Chondrocyte (in vitro differentiated cells): ENCODE measurements at places on chromosomes 13 and 19. TPM values are rescaled to one million over a fixed set of nuclear protein-coding genes. Genes with fewer than 3 reads are reported as not detected.
A peak's percentile ranks its signal among the peaks of the same experiment; 100 is the strongest.

The CGB2 gene
- 0.56 TPM in 1 of 3 replicates, not detected in the others for total RNA-seq

The FCER2 gene
- not detected in 3 replicates for total RNA-seq

The ZNF177 gene
- 3.7 to 8.5 TPM (median 4.4 TPM) in 3 replicates for total RNA-seq

The EXOC3L2 gene
- 0.37 to 1.3 TPM (median 0.51 TPM) in 3 replicates for total RNA-seq

DNA sequence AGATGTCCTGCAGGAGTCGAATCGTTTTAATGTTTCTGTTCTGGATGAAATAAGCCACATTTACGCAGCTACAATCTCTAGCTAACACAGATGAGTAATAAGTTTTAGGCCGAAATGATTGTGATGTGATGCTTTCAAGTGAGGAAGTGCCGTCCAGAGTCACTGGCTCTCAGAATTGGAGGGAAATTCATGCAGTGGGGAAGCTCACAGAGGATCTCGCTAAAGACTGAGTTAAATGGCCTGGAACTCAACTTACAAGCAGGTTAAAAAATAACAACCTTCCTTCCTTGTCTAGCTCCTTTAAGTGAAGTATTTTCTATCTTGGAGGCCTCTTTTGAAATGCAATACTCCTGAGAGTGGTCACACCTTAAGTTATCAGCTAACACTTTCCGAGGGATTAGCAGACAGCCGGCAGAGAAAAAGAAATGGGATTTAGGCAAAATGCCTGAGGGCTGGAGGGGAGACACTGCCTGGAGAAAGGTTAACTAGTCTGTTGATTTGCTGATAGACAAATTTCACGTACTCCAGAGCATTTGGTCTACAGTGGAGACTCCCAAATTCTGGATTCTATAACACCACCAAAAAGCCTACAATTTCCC is 74.2 kb downstream of the IRS2 start:
- H3K27ac ChIP-seq: no peak overlapping the region
- H3K4me3 ChIP-seq: no peak overlapping the region
- DNase-seq: no peak

DNA sequence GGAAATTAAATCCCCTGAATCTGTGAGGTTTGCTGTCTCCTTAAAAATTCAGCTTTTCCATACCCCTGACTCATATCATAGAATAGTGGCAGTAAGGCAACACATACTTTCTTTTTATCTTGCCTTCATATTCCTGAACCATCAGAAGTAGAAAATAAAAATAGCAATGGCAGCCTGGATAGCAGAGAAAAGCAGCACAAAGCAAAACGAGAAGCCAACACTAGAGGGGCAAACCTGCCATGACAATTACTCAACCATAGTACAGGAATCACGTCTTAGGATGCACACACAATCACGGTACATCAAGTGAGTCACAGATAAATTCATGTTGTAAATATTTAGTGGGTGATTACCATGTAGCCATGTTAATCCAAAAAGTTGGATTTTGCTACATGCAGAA is 343.0 kb downstream of the ITGBL1 start:
- no peak for DNase-seq
- H3K36me3 ChIP-seq: peaks cover 5% of the 10 kb centered on the region
- no peak overlapping the region for H3K4me3 ChIP-seq
- H3K4me1 ChIP-seq: no peaks in the 10 kb centered on the region
- no peak overlapping the region for H3K27ac ChIP-seq
- peaks cover 28% of the 10 kb centered on the region for H3K27me3 ChIP-seq

DNA sequence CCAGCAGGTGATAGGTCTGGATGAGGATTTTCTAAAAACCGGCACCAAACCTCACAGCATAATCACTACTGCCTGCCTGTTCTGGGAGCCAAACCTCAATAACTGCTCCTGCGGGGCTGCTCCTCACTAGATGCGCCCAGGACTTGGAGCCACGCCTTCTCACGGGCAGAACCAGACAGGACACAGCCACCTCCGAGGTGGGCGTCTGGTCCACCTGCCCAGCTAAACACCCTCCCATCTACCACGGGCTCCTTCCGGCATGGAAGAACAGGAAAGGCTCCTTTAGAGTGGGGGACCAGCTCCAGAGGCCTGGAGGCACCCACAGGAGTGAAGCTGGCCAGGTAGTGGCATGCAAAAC is 73.5 kb downstream of the PEPD start:
- no peaks in the 10 kb centered on the region for H3K4me1 ChIP-seq
- no peak overlapping the region for H3K4me3 ChIP-seq
- peak; percentile 66 for DNase-seq
- no peaks in the 10 kb centered on the region for H3K27me3 ChIP-seq
- H3K36me3 ChIP-seq: peaks cover 1% of the 10 kb centered on the region
- H3K27ac ChIP-seq: no peak overlapping the region

DNA sequence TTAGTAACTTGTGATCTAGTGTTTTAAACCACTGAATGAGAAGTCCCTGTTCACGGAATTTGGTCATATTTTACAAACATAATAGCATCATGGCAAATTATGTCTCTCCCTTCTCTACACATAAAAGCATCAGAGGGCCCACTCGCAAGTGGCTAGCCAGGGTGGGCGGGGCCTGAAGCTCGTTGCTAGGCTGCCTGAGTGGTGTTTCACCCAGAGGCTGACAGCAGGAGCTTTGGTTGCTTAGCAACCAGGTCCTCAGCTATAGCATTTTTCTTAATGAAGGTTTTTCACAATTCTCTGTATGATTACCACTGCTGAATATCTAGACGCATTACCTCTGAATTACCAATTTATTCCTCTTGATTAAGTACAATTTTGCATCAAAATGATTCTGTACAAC is 126.5 kb downstream of the NALCN start:
- no peak for DNase-seq
- H3K4me3 ChIP-seq: no peak overlapping the region
- H3K4me1 ChIP-seq: peaks cover 37% of the 10 kb centered on the region

- DNase-seq: no peak
- peaks cover 2% of the 10 kb centered on the region for H3K27me3 ChIP-seq
- H3K27ac ChIP-seq: no peak overlapping the region
- peaks cover 5% of the 10 kb centered on the region for H3K4me1 ChIP-seq
- H3K36me3 ChIP-seq: no peaks in the 10 kb centered on the region
These were observed 104.8 kb upstream of the MIR17HG start for GRCh38 chr13:91242652-91243051.

- no peak for DNase-seq
- H3K4me1 ChIP-seq: peaks cover 56% of the 10 kb centered on the region
- peaks cover 9% of the 10 kb centered on the region for H3K36me3 ChIP-seq
- H3K27me3 ChIP-seq: no peaks in the 10 kb centered on the region
- H3K4me3 ChIP-seq: no peak overlapping the region
These were observed 135.5 kb upstream of the RNF113B start for GRCh38 chr13:98312606-98313005.

DNA sequence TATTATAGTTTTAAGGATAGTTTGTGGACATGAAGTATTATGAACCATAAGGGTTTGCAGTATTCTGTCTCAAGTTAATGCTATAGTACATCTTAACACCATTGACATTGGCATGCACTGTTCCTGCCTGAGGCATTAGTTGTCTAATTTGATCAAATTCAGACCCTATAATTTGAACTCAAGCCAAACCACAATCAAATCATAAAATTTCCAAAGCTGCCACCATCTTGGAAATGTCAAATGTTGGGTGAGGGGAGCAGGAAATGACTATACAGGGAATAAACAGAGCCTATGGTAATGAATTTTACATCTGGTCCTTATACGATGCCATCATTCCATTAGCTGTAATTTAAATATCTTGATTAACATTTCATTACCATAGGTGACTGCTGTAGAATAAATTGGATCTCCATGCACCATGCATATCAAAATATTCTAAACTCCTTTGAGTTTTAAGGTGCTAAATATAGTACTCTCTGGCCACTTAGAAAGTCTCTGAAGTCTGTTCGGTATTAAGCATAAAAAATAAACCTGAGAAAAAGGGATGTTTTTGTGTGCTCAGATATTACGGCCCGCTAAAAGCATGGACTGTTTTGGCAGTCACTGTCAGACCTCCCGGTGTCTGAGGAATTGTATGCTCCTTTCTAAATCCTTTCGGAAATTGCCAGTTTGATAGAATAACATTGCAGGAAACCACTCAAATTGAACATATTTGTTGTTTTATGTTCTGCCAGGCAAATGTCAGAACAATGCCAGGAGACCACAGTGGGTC is 257.7 kb downstream of the SPRY2 start:
- peak overlapping the region; percentile 39 for H3K4me3 ChIP-seq
- peaks cover 35% of the 10 kb centered on the region for H3K4me1 ChIP-seq
- no peaks in the 10 kb centered on the region for H3K36me3 ChIP-seq
- no peaks in the 10 kb centered on the region for H3K27me3 ChIP-seq

GRCh38 chr13:20989656-20990321 is 71.6 kb downstream of the LATS2 start:
- peaks cover 42% of the 10 kb centered on the region for H3K36me3 ChIP-seq
- H3K4me3 ChIP-seq: no peak overlapping the region
- H3K27ac ChIP-seq: peak overlapping the region; percentile 36
- DNase-seq: peak; percentile 25

DNA sequence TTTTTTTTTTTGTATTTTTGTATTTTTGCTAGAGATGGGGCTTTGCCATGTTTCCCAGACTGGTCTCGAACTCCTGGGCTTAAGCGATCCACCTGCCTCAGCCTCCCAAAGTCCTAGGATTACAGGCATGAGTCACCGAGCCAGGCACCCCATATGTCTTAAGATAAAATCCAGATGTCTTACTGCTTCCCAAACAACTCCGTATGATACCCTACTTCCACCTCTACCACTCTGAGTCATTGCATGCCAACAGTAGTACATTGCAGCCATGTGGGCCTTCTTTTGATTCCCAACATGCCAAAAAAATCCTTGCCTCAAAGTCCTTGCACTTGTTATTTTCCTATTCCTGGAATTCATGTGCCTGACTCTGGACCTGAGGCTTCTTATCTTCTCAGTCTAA is 799.2 kb downstream of the GPC5 start:
- no peaks in the 10 kb centered on the region for H3K27me3 ChIP-seq
- H3K36me3 ChIP-seq: no peaks in the 10 kb centered on the region
- peaks cover 11% of the 10 kb centered on the region for H3K4me1 ChIP-seq

DNA sequence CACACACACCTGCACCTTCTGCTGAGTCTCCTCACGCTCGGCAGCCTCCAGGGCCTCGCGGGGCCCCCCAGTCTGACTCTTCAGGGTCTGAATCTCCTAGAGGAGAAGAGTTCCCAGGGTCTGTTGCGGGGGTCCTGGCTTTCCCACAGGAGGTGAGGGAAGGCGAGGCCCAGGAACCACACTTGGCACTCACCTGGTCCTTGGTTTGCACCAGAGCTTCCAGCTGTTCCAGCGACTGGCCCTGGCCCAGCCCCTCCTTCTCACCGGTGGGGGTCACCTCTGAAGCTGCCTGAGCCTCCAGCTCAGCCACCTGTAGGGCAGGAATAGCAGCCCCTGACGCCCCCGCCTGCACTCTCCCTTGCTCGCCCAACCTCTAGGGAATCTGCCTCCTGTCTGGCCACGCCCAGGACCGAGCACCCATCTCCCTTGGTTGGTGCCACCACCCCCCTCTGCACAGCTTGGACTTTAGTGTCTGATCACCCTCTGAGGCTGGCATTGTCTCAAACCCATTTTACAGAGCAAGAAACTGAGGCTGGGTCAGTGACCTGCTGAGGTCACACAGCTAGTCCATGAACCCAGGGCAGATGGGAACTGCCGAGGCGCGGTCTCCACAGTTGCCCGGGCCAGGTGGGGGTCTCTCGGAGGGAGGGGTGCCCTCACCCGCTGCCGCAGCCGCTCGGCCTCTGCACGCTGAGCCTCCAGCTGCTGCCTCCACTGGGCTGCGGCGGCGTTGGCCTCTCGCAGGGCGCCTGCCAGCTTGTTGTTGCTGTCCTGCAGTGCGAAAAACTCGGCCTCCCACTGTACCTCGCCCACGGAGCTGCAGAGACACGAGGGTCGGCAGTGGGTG is 9.5 kb downstream of the HOMER3 start:
- H3K27ac ChIP-seq: no peak overlapping the region
- no peaks in the 10 kb centered on the region for H3K27me3 ChIP-seq
- H3K4me3 ChIP-seq: no peak overlapping the region
- H3K4me1 ChIP-seq: no peaks in the 10 kb centered on the region
- H3K36me3 ChIP-seq: peaks cover 17% of the 10 kb centered on the region

DNA sequence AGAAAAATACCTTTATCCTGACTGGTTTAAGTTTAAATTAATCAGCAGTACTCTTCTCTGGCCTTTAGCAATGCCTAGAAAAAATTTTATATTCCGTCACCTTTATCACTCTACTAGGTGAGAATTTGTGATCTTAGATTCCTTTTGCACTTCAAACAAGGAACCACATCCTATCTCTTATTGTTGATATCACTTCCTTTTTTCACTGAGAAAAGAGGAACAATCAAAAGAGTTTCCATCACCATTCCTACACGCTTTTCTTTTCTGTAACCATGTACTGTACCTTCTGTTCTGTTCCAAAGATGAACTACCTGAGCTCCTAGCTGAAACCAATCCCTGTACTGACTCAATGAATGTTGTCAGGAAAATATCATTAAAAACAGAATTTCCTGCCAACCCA is 1379.0 kb upstream of the MIR17HG start:
- no peaks in the 10 kb centered on the region for H3K36me3 ChIP-seq
- H3K4me3 ChIP-seq: no peak overlapping the region
- no peaks in the 10 kb centered on the region for H3K4me1 ChIP-seq
- DNase-seq: no peak

- DNase-seq: no peak
- no peak overlapping the region for H3K27ac ChIP-seq
- no peaks in the 10 kb centered on the region for H3K4me1 ChIP-seq
- H3K36me3 ChIP-seq: no peaks in the 10 kb centered on the region
- H3K4me3 ChIP-seq: no peak overlapping the region
- H3K27me3 ChIP-seq: no peaks in the 10 kb centered on the region
These were observed 13.2 kb downstream of the NLRP12 start for GRCh38 chr19:53810891-53811290.

DNA sequence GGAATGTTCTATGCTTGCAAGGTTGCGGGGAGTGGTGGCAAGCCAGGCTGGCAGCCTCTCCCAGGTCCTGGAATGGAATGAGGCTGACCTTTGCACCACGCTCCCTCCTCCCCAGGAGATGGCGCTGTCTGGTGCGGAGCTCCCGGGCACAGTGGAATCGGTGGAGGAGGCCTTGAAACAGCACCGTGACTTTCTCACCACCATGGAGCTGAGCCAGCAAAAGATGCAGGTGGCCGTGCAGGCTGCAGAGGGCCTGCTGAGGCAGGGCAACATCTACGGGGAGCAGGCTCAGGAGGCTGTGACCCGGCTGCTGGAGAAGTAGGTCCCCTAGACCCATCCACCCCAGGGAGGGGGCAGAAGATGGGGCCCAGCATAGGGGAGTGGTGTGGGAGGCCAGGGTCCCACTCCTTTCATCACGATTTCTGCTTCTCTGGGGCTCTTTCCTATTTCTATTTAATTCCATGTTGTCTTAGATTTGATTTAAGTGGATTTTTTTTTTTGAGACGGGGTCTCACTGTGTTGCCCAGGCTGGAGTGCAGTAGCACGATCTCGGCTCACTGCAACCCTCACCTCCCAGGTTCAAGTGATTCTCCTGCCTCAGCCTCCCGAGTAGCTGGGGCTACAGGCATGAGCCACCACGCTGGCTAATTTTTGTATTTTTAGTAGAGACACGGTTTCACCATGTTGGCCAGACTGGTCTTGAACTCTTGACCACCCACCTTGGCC is 53.2 kb upstream of the SHKBP1 start:
- no peak overlapping the region for H3K4me3 ChIP-seq
- no peaks in the 10 kb centered on the region for H3K36me3 ChIP-seq
- no peak for DNase-seq
- no peak overlapping the region for H3K27ac ChIP-seq
- H3K27me3 ChIP-seq: peaks cover 26% of the 10 kb centered on the region
